Testis (tissue), 5 donors: ENCODE measurements at places on chromosomes 16 and 17. TPM values are rescaled to one million over a fixed set of nuclear protein-coding genes. Genes with fewer than 3 reads are reported as not detected.

Gene CDH8
- 2.8 TPM for total RNA-seq

Gene SLC52A1
- 1.7 TPM for total RNA-seq

Gene WNT3
- total RNA-seq: 7.7 TPM

Gene MYADML2
- total RNA-seq: 0.16 TPM

Gene LRRC3C
- 0.47 TPM for total RNA-seq

Gene SCGB1C2
- total RNA-seq: not detected

Gene CMTM2
- total RNA-seq: 307 TPM

DNA sequence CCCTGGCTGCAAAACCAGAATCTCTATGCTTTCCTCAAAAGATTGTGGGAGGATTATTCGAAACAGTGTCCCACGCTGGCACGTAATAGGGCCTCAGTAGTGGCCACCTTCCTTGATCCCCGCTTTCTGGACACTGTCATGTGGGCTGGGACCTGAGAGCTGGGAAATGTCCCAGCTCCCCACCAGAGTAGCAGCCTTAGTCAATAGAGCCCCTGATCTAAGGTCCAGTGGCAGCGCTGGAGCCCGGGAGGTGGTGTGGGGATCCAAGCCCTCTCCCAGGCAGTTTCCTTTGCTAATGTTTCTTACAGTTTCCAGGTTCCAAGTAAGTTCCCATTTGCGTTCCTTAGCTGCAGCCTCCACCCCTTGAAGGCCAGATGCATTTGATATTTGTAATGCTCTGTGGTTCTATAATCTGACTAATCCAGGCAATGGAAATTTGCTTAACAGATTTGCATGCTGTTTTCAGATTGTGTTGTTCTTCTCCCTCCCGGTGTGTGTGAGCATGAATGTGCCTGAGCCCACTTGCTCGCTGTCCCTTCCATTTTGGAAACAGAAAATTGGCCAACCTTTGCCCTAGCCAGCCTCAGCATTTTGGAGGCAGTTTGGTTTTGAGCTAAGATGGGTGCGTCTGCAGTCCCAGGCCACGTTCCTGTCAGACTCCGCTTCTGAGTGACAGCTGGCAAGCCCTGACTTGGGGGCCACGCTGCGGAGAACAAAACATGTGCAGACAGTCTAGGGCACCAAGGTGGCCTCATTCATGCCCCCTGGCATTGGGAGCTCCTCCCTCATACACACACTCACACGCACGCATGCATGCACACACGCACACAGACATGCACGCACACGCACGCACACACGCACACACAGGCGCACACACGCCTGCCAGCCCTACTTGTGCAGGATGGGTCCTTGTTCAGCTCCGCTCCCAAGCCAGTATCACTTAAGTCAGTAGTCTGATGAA, 69.4 kb downstream of the CCDC182 start:
- H3K27ac ChIP-seq: no peak overlapping the region
- no peaks in the 10 kb centered on the region for H3K4me1 ChIP-seq
- no peaks in the 10 kb centered on the region for H3K27me3 ChIP-seq
- H3K4me3 ChIP-seq: no peak overlapping the region
- H3K36me3 ChIP-seq: no peaks in the 10 kb centered on the region
- DNase-seq: no peak

- H3K4me3 ChIP-seq: no peak overlapping the region
- H3K36me3 ChIP-seq: no peaks in the 10 kb centered on the region
- no peak for DNase-seq
Measured at GRCh38 chr16:54402873-54403272, 116.3 kb upstream of the IRX3 start.

DNA sequence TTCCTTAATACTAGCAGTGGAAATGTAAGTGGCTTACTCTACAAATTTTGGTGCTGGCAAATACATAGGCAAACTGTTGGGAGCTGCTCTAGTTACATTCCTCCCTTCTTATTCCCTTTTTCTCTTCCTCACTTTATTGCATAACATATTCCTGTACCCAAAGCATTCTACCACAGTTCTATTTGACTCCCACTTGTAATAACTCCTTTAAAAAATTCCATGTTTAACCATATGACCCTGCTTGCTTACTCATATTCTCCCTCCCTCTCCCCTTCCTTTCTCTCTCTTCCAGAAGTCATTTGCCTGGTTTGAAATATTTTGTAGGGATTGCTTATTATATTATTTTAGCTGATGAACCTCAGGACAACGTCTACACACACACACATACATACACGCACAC, 22.7 kb downstream of the NQO1 start:
- DNase-seq: no peak
- no peaks in the 10 kb centered on the region for H3K36me3 ChIP-seq
- no peaks in the 10 kb centered on the region for H3K4me1 ChIP-seq
- H3K27me3 ChIP-seq: no peaks in the 10 kb centered on the region
- no peak overlapping the region for H3K27ac ChIP-seq

- H3K27me3 ChIP-seq: no peaks in the 10 kb centered on the region
- H3K4me3 ChIP-seq: no peak overlapping the region
- H3K4me1 ChIP-seq: no peaks in the 10 kb centered on the region
- no peak for DNase-seq
Measured at GRCh38 chr16:82699711-82700495, 73.1 kb downstream of the CDH13 start.

DNA sequence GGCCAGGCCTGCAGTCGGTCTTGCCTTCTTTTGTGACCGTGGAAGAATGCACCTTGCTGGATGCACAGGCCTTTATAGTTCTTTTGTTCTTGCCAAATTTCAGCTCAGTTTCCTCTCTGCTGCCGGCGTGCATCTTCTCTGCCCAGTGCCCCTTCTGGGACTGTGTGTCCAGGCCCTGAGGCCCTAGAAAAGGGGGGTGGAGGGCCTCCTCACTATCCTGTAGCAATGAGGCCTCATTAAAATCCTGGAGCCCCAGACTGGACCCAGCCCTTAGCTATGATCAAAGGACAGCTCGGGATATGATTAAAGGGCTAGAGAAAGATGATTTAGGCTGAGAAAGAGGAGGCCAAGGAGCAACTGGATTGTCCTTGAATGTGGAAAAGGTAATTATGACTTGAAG, 229.8 kb downstream of the SEC14L1 start:
- DNase-seq: no peak
- no peaks in the 10 kb centered on the region for H3K36me3 ChIP-seq
- no peak overlapping the region for H3K27ac ChIP-seq
- H3K4me1 ChIP-seq: peaks cover 52% of the 10 kb centered on the region
- no peak overlapping the region for H3K4me3 ChIP-seq

- no peak for DNase-seq
- no peaks in the 10 kb centered on the region for H3K27me3 ChIP-seq
- no peak overlapping the region for H3K27ac ChIP-seq
- no peaks in the 10 kb centered on the region for H3K4me1 ChIP-seq
- H3K4me3 ChIP-seq: no peak overlapping the region
Measured at GRCh38 chr16:48282636-48283263, 35.4 kb upstream of the ABCC11 start.

DNA sequence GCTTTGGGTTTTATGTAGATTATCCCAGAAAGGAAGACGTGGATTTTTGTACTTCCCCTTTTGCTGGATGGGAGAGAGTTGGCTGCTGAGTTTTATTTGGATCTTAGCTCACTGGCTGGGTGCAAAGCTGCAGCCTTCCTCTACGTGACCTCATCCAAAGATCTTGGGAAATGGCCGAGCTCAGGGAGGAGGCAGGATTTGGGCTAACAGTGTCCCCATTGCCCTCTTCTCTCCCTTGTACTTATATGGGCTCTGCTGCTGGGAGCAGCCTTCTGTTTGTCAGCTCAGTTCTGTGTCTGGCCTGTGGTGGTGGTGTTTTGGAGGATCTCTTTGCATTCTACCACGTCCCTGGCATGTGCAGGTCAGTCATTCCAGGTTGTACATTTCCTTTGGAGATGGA, 2.0 kb downstream of the AOC3 start:
- no peaks in the 10 kb centered on the region for H3K36me3 ChIP-seq
- H3K27ac ChIP-seq: no peak overlapping the region

- H3K36me3 ChIP-seq: no peaks in the 10 kb centered on the region
- DNase-seq: no peak
- no peaks in the 10 kb centered on the region for H3K27me3 ChIP-seq
- H3K4me3 ChIP-seq: peak overlapping the region; percentile 67
- peaks cover 18% of the 10 kb centered on the region for H3K4me1 ChIP-seq
- H3K27ac ChIP-seq: peak overlapping the region; percentile 97
Measured at GRCh38 chr17:38852771-38853291, 690 bp downstream of the RPL23 start.
